Activated naive CD4-positive, alpha-beta T cell treated with anti-CD3 and anti-CD28 coated beads, Interleukin-2, amount 50 U/mL, for 16 hours (primary cell): ENCODE measurements at places on chromosomes 3 and 15.

GRCh38 chr3:165827883-165828282 is 9.3 kb downstream of the BCHE start:
- no peak for DNase-seq

DNA sequence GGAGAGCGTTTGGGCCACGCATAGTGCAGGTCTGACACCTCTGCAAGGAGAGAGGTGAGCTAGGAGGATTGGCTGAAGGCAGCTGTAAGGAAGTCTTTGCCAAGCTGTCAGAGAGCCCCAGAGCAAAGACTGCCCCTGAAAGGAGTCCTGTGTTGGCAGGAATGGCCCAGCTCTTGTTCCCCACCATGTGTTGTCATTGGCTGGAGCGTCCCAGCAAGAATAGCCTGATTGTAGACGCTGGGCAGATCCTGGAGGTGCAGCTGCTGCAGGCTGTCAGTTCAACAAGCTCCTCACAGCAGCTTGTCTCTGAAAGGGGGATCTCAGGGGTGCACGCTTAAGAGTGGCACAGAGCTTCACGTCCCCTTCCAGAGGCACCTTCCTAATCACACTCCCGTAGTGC is 237.6 kb downstream of the FEZF2 start:
- no peak for DNase-seq

DNA sequence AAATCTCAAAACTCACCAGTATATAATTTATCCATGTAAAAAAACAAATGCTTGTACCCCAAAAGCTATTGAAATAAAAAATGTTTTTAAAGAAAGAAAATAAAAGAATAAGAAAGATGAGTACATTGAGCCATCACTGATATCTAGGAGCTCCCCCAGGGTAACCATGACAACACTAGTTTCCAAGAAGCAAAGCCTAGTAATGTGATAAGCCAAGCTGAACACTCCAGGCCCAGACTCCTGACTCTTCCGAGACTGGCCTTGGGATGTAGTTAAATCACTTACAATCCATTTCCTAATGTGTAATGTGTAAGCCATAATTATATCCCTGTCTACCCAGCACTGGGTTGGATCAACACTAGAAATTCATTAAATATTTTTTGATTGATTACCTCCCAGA is 21.1 kb upstream of the ATP8B4 start:
- DNase-seq = no peak

- DNase-seq = no peak
Measured at GRCh38 chr3:47356201-47356600, 24.6 kb upstream of the PTPN23 start.

- no peak for DNase-seq
Measured at GRCh38 chr3:53489787-53490458, 4.5 kb upstream of the CACNA1D start.

- no peak for DNase-seq
Measured at GRCh38 chr3:194306771-194307640, 44.1 kb downstream of the CPN2 start.

DNA sequence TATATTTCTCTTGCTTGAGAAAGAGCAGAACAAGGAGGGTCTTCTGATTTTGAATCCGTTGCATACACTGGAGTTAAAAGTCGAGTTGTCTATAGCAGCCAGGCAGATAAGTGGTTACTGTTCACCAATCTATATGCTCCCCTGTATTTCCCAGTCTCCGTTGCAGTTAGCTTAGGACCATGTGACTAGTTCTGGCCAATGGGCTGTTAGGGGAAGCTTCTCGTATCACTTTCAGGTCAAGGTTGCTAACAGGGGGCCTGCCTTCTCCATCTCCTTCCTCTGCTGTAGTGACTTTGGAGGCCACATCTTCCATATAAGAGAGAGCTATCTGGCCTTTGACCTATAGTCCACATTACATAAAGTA is 188.5 kb upstream of the KBTBD8 start:
- no peak for DNase-seq

DNA sequence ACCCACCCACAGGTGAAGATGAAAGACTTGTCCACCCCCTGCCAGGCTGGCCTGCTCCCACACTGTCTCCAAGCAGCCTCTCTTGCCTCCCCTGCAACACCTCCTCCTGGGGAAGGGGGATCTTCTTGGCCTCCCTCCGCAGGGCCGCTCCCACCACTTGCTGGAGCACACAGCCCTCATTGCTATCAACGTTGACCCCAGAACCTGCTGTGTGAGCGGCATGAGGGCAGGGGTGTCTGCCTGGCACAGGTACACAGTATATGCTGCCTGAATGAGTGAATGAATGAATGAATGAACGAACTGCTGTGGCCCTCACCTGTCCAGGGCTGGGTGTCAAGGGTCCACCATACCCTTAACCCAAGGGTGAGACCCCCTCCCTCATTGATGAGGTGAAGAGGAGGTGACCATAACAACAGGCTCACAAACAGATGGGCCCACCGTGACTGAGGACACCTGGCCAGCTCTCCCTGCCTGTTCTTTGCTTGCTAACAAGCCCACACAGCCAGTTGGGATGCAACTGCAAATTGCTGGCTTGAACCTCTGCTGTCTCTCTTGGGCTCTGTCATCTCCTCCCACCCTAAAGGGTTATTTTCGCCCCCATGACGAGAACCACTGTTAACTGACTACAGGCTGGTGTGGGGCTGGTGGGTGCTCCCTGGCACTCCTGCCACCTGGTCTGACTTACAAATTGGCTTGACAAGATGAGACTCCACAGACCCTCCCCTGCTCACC is 22.5 kb downstream of the SLC41A3 start:
- no peak for DNase-seq

- DNase-seq = no peak
Measured at GRCh38 chr15:101244036-101244781, 7.6 kb downstream of the CHSY1 start.

DNA sequence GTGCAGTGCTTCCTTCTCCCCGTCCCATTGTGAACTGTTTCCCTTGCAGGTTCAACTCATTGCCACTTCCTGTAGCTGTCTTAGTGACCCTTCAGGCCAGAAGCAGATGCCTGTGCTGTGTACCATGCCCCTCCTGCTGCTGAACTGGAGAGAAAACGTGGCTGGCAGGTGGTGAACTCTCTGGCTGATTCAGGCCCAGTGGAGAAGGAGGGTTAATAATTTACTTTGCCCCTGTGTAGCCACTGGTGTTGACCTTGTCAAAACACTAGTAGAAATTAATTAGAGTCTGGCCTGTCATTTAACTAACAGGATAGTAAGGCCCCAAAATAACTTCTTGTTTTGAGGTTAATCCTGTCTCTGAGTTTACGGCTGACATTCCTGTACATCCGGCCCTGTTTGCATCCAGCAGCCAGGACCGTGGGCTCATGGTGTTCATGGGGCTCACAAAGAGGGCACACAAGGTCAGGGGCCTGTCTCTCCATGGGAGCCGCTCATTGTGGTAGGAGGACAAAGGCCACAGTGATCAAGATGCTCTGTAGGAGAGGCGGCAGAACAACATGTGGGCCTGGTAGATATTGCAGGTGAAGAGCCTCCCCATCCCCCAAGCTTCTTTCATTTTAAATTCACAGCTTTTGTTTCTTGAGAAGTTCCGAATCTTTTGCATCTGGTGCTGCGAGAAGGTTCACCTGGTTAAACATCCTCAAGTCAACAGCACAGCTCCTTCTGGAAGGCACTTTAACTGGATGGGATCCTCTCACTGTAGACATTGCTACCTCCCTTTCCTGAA is 101.6 kb downstream of the CGNL1 start:
- no peak for DNase-seq

- no peak for DNase-seq
Measured at GRCh38 chr3:63441262-63441661, 163.2 kb downstream of the SYNPR start.

GRCh38 chr3:46542801-46543201 is 23.3 kb downstream of the LRRC2 start:
- no peak for DNase-seq

- no peak for DNase-seq
Measured at GRCh38 chr3:58874795-58875194, 175.0 kb downstream of the CFAP20DC start.

DNA sequence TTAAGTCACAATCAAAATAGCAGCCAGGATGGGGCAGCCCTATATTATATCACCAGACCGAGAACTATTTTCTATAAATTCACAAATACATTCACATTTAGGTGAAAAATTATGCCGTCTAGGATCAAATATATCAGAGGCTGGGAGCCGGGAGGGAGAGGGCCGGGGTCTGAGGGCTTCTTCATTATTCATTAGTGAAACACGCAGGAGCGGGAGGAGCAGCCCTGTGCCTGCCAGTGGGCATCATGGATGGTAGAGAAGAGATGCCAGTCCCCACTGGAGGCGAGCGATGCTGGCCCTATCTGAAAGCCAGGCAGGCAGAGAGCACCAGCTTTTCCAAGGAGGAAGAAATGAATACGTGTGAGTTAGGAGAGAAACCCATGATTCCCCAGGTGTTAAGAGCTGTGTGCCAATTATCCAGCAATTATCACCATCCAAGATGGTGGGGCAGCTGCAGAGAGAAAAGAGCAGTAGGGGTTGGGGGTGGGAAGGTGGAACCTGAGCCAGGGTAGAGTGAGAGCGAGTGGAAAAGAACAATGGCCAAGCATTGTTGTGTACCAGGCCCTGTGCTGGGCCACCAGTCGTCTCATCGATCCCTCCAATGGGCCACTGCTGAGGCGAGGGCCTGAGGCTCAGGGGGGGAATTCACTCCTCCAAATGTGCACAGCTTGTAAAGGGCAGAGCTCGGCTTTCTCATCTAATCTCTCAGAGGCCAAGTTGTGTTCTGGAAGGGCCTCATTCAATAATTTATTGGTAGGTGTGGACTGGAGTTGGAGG is 261.3 kb upstream of the TLE3 start:
- no peak for DNase-seq

DNA sequence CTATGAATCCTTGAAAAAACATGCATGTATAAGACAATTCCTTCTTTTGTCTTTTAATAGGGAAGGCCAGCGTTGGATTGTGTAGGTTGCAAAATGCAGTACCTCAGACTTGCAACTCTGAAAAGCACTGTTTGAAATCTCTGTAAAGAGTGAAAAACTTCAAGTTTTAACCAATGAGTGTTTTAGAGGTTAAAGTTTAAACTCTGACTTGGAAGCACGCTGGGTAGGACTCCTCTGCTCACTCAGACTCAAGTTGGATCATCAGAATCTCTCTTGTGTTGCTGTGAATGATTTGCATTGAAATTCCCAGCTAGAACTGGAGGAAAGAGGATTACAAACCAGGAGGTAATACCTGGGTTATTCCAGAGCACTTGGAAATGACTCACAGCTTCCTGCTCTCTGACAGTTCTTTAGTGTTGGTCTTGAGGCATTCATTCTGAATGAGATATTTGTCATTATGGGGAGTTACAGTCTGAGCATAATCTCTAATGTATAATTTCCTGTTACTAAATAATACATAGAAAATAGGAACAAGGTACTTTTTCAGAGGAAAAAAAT is 49.1 kb downstream of the PLS1 start:
- no peak for DNase-seq

GRCh38 chr15:34699968-34700640 is 54.7 kb downstream of the GJD2 start:
- no peak for DNase-seq

- no peak for DNase-seq
Measured at GRCh38 chr3:168051531-168052471, 43.9 kb downstream of the GOLIM4 start.

GRCh38 chr3:195254454-195255175 is 16.3 kb downstream of the XXYLT1 start:
- DNase-seq = no peak

GRCh38 chr15:101495334-101496197 is 6.1 kb upstream of the PCSK6 start:
- DNase-seq = no peak

DNA sequence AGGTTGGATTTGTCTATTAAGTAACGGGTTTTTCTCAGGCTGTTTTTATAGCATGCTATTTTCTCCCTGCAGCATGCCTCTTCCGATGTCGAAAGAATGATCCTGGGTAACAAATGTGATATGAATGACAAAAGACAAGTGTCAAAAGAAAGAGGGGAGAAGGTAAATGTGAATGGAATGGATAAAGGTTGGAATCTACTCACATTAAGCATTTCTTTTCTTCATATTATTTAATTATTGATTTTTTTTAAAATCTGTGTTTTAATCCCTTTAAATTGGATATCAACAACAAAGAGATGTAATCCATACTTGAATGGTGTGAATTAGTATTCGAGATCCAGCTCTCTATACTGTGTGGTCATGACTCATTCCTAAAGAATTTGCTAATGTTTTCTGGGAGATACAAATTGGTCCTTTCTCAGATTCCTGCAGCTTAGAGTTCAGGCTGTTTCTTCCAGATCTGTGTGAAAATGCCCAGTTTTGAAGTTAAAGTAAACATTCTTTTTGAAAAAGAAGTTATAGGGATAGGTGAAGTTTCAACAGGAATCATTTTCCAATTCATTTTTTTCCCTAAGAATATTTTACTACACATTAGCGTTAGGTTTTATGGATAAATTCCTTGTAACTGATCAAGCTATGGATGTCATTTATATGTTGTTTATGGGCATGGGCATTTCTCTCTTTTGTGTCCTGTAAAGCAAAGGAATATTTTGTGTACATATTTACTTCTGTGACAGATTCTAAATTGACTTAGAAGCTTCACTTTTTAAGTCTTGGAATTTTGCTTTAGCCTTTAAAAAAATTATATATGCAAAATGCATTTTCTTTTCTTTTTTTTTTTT is 20.8 kb upstream of the APH1B start:
- no peak for DNase-seq

GRCh38 chr3:101212730-101213129 is 107.6 kb downstream of the IMPG2 start:
- DNase-seq = no peak

DNA sequence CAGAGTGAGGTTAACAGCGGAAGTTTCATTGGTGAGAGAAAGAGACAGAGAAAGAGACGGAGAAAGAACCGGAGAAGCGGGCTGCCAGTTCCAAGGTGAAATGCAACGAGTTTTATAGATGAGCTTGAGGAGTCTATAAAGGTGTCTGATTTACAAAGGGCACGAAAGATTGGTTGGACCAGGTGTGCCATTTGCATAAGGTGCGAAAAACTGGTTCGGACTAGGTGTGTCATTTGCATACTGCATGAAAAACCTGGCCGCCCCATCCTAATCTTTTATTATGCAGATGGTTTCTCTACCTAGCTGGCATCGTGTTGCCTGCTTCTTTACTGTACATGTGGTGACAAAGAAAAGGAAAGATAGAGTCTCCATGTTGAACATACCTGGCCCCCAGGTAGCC is 253.8 kb upstream of the IGF1R start:
- DNase-seq = no peak

- no peak for DNase-seq
Measured at GRCh38 chr15:88057836-88058235, 198.7 kb downstream of the NTRK3 start.

GRCh38 chr3:37147666-37148065 is 26.7 kb downstream of the LRRFIP2 start:
- no peak for DNase-seq
